ENCODE measurements at places on chromosomes 7 and 10.

DNA sequence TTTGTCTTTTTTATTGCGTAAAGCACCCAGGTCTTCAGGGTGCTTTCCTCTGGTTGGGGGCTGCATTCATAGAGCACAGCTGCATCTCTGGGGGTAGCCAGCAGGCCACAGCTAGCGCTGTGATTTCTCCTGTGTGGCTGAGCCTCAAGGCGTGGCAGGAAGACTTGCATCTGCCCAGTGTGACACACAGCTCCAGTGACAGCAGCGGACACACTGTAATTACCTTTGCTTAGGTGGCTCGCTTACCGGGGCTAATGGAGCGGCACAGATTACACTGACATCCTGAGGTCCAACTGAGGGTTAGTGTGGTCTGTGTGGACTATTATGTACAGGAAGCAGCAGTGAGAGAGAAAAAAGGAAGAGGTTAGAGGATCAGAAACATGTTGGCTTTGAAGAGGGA is 27.1 kb downstream of the ABCB4 start:
- no peak for DNase-seq

GRCh38 chr7:49775949-49776443 is 2.6 kb downstream of the VWC2 start:
- DNase-seq: peak; percentile 61

- DNase-seq: peak; percentile 63
Observed at GRCh38 chr7:55774327-55775050, 88.1 kb downstream of the SEPTIN14 start.

DNA sequence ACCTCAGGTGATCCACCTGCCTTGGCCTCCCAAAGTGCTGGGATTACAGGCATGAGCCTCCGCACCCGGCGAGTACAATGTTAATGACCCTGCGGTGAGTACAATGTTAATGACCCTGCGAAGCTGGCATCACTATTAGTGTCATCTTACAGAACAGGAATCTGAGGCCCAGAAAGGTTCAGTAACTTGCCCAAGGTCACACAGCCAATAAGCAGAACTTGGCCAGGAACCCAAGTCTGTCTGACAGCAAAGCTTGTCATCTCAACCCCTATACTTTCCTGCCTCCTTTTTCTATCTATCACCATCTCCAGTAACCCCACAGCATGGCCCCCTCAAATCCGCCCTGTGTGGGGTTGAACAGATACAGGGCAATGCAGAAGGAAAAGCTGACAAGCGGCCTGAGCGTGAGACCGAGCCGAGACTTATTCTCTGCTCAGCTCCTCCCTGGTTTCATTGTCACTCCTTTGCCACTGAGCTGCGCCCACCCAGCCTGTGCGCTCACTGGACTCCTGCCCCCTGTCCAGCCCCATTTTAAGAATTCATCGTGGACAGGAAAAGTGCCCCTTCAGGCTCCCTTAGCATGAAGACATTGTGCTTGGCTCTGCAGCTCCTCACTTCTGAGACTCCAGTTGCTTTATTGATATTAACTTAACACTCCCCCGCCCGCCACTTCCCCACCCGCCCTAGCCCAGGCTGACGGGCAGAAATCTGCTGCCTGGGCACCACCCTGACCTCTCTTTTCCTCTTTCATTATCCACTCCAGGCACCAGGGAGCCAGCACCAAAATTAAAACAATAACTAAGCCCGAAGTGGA is 58.1 kb upstream of the LBX1 start:
- no peak for DNase-seq

DNA sequence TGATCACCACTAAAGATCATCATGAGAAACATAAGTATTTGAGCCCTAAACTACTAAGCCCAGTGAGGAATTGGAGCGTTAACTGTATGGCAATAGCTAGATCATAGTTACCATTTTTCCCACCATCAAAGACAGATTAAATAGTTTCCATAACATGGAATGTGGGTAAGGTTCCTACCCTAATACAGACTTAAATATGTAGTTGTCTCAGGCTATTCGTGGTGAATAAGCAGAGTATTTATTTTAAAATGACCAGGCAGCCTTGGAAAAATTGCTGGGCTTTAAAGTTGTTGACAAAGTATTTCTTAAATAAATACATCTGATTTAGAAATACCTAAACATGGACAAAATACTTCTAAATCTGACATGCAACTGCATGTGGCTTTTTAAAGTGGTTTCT is 106.8 kb downstream of the NT5C2 start:
- no peak for DNase-seq

GRCh38 chr10:112985690-112986543 is 35.9 kb downstream of the TCF7L2 start:
- no peak for DNase-seq

- DNase-seq: no peak
Observed at GRCh38 chr10:76644476-76644875, 993.1 kb downstream of the KCNMA1 start.

GRCh38 chr7:155816996-155817395 is 4.7 kb upstream of the SHH start:
- no peak for DNase-seq

DNA sequence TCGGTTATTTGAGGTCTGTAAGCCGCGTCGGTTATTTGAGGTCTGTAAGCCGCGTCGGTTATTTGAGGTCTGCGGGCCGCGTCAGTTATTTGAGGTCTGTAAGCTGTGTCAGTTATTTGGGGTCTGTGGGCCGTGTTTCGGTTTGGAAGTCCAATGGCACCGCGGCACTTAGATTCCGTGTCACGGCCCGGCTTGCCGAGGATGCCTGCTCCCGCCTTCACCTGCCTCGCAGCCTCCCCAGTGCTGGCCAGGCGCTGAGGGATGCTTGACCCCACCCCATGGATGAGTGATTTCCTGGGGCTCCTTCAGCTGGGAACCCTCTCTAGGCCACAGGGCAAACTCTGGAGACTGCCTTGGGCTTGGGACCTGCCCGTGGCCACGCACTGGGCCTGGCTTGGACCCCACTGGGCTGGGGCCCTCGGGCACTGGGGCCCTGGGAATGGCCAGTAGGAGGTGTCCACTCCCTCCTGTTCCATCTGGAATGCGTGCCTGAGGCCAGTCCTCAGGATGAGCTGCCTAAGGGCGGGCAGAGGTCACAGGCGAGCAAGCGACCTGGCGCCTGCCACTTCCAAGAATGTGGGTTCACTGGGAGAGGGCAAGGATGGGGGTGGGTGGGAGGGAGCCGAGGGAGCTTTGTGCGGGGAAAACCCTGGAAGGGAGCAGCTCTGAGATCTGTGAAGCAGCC is 25.6 kb downstream of the ADGRA1 start:
- no peak for DNase-seq

DNA sequence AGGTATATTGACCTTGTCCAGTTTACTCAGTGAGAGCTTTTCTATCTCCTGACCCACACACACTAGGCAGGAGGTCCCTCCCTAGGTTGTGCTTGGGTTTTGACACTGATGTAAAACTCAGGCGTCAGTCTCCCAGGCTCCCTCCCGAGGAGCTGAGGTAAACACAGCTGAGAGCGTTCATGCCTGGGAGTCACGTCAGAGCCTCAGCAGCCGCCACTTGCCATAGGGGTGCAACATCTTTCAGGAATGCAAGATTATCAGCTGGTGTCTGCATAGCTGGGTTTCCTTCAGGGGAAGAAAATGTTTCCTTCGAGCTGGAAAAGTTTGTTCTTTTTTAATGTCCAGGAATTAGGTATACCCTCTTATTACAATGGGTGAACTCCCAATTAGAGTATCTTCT is 70.6 kb downstream of the FGFR2 start:
- DNase-seq: peak; percentile 79

- DNase-seq: no peak
Observed at GRCh38 chr7:131385039-131385605, 57.4 kb downstream of the MKLN1 start.

DNA sequence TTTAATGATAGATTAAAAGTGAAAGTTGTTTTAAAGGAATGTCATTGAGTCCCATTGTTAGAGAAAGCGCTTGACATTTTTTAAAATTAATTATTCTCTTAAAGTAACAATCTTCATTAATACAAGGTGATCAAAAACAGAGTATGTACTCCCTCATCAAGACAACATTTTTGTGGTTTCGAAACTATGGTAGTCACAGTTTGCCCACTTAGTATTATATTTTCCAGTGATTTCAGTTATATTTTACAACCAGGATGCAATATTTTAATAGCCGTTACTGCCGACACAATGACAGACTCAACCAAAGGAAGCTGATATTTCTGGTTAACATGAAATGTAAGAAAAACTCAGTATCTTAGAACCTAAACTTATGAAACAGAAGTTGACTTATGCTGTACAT is 31.3 kb downstream of the MKX start:
- no peak for DNase-seq

DNA sequence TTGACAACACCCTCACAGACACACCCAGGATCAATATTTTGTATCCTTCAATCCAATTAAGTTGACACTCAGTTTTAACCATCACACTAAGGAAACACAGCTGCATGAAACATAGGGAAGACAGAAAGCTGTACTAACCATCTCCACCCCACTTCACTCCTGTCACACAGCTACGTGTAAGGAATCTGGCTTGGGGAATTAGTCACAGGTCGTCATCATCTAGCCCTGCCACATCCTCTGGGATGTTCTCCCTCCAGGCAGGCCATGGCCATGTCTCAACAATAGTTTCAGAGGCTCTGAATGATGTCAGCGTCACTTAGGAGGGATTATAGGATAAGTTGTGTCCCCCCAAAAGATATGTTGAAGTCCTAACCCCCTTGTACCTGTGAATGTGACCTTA is 10.8 kb upstream of the SEMA3C start:
- no peak for DNase-seq

- no peak for DNase-seq
Observed at GRCh38 chr7:89926194-89926593, 228.1 kb upstream of the STEAP1 start.

- DNase-seq: no peak
Observed at GRCh38 chr10:103295374-103296015, 18.6 kb downstream of the INA start.

- DNase-seq: peak; percentile 98
Observed at GRCh38 chr7:131692131-131692960, 135.9 kb upstream of the PODXL start.

- DNase-seq: no peak
Observed at GRCh38 chr10:45354261-45354660, 19.8 kb upstream of the ALOX5 start.

DNA sequence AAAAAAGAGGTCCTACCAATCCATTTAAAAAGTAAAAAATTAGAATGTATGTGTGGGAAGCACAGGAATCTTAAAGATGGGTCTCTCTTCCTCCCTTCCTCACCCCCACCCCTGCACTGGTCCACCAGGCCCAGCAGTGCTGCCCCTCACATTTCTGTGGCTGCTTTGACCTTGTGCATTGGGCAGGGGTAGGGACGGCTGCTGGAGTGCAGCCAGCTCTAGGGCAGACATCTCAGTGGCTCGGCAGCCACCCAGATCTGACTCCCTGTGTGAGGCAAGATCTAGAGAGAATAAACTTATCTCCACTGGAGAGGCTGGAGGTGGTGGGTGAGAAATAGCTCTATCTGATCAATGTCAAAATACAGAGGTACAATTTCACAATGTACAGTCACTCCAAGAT is 6.7 kb downstream of the FAM180A start:
- DNase-seq: no peak

DNA sequence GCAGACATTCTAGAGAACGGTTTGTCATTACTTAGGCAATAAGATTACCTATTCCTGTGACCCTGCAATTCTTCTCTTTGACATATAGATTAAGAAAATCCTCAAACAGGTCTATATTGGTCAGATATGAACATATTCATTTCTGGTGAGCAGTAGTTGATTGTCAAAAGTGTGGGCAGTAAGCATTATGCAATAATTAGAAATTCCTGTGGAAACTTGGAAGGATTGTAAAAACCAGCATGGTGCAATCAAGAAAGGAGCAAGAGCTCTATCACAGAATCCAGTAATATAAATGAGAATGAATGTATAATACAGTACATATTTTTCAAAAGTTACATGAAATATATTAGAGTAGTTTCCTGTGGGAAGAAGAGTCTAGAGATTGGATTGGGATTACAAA is 406.5 kb downstream of the SUGCT start:
- DNase-seq: no peak

Measured in endodermal cell (in vitro differentiated cells).